ENCODE measurements at places on chromosomes 7 and 10.

DNA sequence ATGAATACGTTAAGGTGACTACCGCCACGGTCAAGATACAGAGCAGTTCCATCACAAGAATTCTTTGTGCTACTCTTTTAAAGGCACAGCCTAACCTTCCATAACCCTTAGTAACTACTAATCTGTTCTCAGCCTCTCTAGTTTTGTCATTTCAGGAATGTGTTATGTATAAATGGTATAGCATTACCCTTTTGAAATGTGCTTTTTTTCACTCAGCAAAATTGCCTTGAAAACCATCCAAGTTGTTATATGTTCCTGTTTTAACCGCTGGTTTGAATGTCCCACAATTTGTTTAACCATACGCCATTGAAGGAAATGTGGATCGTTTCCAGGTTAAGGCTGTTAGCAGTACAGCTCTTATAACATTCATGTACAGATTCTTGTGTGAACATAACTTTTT, 32.0 kb downstream of the WAC start:
- no peak for DNase-seq

DNA sequence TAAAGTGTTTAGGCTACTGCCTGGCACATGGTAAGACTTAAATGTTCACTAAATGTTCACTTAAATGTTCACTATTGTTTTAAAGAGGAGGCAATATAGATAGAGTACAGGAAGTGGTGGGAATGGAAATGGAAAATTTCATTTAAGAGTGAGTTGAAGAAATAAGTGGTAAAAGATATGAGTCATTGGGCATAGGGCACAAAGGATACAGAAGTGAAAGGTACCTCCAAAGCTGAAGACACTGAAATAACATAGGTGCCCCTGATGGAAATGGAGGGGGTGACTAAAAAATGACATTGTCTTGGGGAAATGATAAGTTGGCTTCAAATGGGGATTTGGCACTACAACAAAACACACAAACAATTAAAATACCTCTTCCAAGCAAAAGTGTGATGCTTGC, 5.2 kb upstream of the FRA10AC1 start:
- no peak for DNase-seq

- DNase-seq, result no peak
Observed at GRCh38 chr10:227014-227413, 91.8 kb downstream of the ZMYND11 start.

DNA sequence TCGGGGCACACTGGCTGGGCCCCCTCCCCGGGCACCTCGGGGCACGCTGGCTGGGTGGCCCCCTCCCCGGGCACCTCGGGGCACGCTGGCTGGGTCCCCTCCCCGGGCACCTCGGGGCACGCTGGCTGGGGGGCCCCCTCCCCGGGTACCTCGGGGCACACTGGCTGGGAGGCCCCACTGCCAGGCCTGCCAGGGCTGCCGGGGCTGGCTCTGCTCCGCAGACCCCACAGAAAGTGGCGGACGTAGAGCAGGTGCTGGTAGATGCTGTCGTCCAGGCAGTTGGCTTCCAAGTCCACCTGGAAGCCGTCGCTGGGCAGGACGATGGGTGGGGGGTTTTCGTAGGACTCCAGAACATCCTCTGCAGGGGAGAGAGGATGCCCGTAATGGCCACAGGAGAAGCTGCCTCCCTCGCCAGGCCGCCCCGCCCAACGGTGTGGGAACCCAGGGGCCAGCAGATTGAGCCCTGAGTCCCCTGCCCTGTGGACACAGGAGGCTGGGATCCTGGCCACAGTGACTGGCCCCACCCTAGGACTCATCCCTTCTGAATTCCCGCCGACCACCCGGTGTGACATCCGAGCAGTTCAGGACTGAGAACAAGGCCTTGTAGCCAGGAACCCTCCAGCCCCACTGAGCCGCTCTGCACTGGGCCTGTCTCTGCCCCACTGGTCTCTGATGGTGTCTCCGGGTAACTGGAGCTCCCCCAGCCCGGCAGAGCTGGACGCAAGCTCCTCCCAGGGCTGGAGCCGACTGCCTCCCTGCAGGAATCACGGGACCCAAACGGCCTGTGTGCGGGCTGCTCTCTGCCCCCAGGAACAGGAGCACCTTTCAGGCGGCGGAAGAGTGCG, 28.2 kb downstream of the AP5Z1 start:
- DNase-seq, result no peak

DNA sequence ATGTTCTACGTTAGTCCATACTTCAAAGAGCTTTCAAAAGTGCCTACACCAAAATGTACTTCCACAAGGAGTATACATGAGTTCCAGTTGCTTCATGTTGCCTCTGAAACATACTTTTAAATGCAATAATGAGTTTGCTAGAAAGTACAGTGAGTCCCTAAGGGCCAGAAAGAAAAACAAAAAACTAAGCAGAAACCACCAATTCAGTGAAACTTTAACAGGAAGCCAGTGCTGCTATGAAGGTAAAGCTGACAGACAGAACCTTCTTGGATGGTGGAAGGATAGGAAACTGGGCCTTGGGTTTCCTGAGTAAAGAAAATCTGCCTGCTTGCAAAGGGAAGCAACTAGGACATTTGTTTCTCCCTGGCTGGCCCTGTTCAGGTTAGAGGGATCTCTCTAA, 104.2 kb downstream of the CTTNBP2 start:
- DNase-seq, result no peak
